Left renal cortex interstitium (tissue), 4 donors: ENCODE measurements at places on chromosomes 16 and 17. TPM values are rescaled to one million over a fixed set of nuclear protein-coding genes. Genes with fewer than 3 reads are reported as not detected.

DNA sequence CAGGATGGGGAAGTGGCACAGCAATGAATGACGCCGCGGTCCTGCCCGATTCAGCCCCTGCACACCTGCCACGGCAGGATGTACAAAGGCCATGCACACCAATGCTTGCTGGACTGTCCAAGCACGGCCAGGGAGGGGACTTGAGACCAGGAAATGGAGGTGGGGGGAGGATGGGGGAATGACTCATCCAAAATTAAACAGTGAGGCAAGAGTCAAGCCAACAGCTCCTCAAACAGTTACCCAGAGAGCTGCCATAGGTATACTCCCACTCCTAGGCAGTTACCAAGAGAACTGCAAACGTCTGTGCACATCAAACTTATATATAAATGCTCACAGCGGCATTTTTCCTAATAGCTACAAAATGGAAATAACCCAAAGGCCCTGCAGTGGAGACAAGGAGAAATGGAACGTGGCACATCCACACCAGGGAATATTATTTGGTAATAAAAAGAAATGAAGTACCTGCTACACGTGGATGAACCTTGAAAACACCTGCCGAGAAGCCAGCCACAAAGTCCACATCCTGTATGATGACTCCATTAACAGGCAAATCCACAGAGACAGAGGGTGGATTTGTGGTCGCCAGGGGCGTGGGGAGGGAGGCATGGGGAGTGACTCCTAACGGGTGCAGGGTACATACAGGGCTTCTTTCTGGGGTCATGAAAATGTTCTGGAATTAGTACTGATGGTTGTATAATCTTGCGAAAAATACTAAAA lies 54.1 kb downstream of the VAC14 start:
- no peak for DNase-seq

DNA sequence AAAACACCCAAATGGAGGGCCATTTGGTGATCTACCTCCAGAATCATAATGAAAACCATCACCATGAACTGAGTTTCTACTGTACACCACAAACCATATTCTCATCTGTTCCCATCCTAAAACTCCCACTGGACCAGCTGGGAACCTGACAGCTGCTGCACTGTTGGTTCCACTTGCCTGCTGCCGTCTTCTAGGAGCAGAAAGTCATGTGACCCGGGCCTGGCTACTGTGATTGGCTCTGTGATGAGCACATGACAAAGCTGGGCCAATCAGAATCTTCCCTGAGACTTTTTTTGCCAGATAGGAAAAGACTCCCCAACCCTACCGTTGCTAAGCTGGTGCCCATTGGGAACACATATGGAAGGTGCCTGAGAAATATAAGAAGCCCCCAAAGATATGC lies 264.2 kb downstream of the MRTFB start:
- DNase-seq: no peak

The KCNAB3 gene
- 16.1 TPM for polyA plus RNA-seq

- no peak for DNase-seq
These were observed 665.9 kb upstream of the SALL1 start for GRCh38 chr16:51816929-51817328.
